ENCODE measurements at places on chromosomes 7 and 10.

GRCh38 chr7:83036721-83037380, 125.8 kb downstream of the PCLO start:
- no peak for DNase-seq

GRCh38 chr7:55092186-55092974, 73.6 kb downstream of the EGFR start:
- DNase-seq = no peak

DNA sequence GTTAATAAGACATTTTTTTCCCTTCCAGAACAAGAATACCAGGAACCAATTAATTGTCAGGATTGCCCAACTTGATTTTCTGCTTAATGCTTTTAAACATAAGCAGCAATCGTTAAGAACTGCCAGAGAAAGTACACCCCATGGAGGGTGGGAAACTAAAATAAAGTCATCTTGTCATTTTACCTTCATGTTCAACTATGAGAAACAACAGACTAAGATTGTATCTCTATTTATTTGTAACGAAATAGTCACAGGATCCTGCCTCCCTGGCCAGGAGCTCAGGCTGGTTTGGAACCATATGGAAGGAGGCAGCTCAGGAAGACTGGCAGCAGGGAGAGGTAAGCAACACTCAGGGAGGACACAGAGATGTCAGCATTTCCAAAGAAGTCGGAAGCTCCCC, 129.6 kb downstream of the TNS3 start:
- no peak for DNase-seq

DNA sequence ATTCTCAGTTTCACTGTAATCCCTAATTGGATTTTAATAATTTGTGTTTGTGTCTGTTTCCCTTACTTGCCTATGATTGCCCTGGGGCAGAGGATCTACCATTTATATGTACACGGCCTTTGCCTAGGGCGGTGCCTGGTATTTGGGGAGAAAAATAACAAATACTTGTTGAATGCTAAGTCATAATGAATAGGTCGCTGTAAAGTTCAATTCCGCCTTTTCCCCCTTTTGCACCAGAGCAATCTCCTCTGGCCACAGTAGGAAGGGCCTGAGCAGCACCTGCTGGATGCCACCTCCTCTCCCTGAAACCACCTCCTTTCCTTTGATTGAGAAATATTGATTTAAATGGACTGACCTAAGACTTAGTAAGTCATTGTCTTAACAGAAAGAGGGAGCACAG, 70.2 kb downstream of the RHOBTB1 start:
- DNase-seq = no peak

GRCh38 chr7:97005183-97006054, at the start of gene DLX6:
DLX6 (plus strand) TSS chr7:97005553; CDS start chr7:97005978, 425 bp downstream.
- DNase-seq = peak; percentile 51

DNA sequence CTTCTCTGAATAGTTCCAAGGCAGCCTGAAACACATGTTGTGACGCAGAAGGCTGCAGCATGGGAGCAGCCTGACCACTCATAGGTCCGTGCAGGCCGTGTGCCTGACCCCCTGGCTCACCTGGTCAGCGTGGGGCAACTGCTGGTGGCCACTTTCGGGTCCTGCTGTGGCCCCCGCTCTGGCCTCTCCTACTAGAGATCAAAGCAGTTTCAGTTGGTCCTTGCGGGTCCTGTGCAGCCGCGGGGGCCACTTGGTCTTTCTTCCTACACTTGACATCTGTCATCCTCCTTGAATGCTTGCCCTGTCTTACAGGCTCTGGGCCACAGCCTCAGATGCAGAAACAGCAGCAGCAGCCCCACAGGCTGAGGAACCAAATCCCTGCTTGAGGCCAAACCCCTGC, 320.8 kb upstream of the ZNF32 start:
- no peak for DNase-seq

DNA sequence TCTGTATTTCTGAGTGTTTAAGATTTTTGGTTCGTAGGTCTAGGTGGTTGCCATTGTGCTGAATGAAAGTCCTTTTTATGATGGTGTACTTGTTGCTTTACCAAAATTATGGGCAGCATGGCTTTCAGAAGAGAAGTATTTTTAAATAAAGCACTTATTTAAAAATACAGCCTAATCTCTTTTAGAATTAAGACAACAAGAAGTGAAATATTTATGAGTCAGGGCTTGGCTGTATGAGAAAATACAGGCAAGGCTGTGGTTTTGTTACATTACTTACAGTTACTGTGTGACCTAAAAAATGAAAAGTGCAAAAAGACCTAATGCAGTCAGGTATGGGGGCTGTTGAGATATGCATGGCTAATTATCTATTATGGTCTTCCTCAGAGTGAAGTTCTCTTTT, 185.2 kb upstream of the PPP1R3A start:
- DNase-seq = no peak

GRCh38 chr7:76225951-76226350, 24.3 kb downstream of the SRRM3 start:
- no peak for DNase-seq

- no peak for DNase-seq
Observed at GRCh38 chr10:36221101-36221500, 579.0 kb upstream of the FZD8 start.

DNA sequence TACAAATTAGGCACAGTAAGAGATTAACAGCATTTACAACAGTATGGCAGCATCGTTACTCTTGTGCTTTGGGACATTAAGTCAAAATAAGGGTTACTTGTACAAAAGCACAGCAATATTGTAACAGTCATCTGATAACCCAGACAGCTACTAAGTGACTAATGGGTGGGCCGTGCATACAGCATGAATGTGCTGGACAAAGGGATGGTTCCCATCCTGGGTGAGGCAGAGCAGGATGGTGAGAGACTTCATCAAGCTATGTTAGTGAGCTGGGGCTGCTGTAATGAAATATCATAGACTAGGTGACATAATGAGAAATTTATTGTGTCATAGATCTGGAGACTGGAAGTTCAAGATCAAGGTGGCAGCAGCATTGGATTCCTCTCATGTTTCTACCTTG, 25.4 kb downstream of the EDRF1 start:
- no peak for DNase-seq

- DNase-seq = no peak
Observed at GRCh38 chr7:116548506-116548905, 23.7 kb downstream of the CAV1 start.

DNA sequence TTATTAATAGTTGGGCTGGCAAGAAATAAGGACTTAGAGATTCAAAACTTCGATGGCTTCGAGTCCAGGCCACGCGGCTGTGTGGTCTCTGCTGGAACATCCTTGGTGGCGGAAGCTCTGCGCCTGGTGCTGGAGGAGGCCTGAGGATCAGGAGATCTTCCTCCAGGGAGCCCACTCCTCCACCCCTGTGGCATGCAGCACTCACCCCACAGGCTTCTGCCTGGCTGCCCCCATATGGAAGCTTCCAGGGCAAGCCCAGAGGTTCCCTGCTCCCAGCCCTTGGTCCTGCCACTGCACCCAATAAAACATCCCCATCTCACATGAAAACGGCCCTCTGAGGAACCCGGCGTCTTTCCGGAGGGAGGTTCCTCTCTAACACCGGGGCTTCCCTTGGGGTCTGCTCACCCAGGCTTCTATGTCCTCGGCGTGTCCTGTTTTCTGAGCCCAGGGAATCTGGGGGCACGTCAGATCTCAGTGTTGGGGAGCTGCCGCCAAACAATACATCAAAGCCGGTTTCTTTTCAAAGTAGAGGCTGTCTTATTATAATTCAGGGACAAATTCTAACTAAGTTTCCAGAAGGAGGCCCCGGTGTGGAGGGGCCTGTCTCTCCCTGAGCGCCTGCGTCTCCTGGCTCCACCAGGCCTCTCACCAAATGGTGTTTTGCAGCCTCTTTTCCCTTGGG, 32.4 kb downstream of the CALML3 start:
- DNase-seq = no peak

All from activated CD4-positive, alpha-beta T cell treated with anti-CD3 and anti-CD28 coated beads, Interleukin-2, Interleukin-6, amounts not matched to agents 100 ng/mL and 50 ng/mL, durations not matched to agents 16 hours and 8 hours (primary cell).